T-helper 9 cell (primary cell): ENCODE measurements at places on chromosomes 7 and 10.

DNA sequence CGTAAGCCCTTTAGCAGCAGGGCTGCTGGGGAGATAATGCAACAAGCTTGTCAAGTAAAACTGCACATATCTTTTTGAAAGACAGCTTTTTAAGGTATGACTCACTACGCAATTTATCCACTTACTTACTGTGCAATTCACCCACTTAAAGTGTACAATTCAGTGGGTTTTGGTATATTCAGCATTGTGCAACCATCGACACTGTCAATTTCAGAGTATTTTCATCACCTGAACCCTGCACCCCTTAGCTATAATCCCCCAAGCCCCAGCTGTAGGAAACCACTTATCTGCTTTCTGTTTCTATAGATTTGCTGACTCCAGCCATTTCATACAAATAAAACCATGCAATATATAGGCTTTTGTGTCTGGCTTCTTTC, 168.0 kb downstream of the PTPN20 start:
- no peak for DNase-seq

- no peak for DNase-seq
These were observed 827.6 kb upstream of the AUTS2 start for GRCh38 chr7:68770649-68771048.

DNA sequence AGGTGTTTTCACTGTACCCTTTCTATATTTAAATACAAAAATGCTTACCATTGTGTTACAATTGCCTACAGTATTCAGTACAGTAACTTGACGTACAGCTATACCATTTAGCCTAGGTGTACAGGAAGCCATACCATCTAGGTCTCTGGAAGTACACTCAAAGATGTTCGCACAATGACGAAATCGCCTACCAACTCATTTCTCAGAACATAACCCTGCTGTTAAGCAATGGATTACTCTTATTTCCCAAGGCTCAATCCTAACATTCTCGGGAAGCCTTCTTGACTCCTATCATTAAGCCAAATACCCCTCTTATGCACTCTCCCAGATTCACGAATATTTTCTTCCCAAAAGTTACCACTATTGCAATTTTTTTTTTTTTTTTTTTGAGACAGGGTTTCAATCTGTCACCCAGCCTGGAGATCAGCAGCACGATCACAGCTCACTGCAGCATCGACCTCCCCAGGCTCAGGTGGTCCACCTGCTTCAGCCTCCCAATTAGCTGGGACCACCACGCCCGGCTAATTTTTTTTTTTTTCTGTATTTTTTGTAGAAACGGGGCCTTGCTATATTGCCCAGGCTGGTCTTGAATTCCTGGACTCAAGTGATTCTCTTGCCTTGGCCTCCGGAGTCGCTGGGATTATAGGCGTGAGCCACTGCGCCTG, 1.5 kb downstream of the CWF19L1 start:
- no peak for DNase-seq

- DNase-seq, result no peak
These were observed 14.4 kb upstream of the RBM20 start for GRCh38 chr10:110629680-110630191.

DNA sequence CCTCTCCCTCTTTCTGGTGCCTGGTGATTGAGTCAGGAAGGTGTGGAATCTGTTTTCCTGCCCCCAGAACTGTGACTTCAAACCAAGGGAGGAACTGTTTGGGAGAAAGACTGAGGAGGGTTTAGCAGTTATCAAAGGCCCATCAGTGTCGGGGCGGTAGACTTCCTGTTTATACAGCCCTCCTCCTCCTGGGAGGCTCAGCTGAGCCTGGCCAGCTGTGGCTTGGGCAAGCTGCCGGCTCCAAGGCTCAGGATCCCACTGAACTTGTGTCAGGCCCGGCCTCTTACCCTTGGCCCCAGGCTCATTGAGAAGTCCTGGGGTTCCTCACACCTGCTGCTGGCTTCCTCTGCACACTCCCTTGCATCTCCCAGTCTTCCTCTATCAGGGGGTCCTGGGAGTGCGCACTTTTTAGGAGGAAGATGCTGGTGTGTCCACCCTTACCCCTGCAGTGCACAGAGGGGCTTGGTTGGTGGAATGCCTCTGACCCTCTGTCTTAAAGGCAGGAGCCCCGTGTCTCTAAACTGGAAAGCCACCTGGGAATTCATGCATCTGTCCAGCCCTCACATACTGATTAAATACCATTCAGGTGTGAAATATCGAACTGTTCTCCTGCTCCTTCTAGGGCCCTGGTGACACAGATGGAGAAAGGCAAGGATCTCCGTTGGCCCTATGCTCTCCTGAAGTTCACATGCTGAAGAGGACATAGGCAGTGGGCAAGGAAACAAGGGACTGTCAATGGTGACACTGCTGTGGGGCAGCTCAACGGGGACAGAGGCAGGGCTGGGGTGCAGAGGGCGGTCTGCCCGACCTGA, 32.4 kb downstream of the CXCL12 start:
- no peak for DNase-seq

GRCh38 chr10:107790271-107790670, 625.8 kb upstream of the SORCS1 start:
- DNase-seq, result no peak

DNA sequence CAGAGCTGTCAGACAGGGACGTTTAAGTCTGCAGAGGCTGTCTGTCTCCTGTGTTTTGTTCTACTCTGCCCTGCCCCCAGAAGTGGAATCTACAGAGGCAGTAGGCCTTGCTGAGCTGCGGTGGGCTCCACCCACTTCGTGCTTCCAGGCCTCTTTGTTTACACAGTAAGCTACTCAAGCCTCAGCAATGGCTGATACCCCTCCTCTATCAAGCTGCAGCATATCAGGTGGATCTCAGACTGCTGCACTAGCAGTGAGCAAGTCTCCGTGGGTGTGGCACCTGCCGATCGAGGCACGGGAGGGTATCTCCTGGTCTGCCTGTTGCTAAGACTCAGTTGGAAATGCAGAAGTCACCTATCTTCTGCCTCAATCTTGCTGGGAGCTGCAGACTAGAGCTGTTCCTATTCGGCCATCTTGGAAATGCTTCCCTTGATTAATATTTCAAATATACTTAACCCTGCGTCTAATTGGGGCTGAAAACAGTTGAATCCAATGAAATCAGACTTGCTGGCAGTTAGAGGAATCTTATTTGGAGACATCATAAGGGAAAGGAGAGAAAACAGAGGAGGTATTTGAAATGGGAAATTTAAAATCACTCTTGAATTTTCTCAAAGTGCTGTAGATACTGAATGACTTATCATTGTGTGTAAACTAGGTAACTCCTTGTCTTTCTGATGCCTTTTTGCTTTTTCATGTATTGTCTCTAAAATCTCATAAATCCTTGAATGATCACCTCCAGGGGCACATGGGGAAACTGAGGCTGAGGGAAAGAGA, 13.8 kb upstream of the CYP3A5 start:
- DNase-seq, result no peak

DNA sequence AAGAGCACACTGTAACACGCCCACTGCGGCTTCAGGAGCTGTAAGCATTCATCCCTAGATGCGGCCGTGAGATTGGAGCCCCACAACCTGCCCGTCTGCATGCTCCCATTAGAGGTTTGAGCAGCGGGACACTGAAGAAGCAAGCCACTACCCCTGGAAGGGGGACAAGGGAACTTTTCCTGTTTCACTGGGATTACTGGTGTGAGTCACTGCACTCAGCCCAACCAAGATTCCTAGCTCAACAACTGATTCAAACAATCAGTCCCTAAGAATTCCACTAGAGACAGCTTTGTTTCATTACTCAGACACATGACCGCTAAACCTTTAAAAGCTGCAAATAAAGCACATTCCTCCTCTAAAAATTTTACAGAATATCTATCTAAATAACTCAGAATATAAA, 69.8 kb downstream of the ORC5 start:
- no peak for DNase-seq

DNA sequence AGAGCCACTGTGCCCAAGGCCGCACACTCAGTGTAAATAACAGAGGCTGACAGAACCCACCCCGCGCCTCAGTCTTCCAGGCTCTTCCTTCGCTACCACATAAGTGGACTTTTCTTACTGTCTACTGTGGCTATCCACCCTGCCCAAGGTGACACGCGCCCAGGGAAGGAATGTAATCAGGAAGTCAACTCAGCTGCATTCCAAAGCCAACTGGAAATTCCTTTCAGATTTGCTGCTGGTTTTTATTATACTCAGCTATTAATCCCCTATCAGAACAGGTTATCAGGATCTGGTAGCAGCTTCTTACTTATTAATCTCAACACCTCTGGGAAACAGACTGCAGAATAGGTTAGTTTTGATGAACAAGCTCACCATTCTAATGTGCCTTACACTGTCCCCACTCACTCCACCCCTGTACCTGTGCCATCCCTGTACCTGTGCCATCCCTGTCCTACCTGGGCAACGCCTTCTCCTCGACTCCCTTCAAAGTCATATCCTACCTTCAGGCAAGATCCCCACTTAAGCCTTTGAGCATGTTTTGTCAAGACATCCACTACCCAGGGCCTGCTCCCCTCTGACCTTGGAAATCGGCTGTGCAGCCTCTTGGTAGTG, 90.7 kb downstream of the NHLRC2 start:
- DNase-seq, result no peak

GRCh38 chr10:15742836-15743235, 23.1 kb upstream of the ITGA8 start:
- DNase-seq, result no peak

DNA sequence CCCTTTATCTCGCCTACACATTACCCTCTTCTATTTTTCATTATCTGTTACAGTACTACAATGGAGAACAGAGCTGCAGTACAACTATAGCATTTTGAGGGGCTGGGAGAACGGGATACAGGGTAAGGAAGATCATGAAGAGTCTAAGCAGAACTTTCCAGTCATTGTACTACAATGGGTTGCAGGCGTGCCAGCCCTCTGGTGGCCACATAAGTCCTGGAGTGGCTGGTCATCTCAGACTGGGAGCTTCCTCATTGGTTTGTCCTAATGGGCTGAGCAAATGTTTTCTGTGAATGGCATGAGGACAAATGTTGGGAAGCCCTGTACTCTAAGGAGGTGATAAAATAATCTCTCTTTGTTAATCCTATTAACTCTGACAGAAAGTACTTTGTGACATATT, 33.0 kb downstream of the TMEM106B start:
- DNase-seq, result no peak

DNA sequence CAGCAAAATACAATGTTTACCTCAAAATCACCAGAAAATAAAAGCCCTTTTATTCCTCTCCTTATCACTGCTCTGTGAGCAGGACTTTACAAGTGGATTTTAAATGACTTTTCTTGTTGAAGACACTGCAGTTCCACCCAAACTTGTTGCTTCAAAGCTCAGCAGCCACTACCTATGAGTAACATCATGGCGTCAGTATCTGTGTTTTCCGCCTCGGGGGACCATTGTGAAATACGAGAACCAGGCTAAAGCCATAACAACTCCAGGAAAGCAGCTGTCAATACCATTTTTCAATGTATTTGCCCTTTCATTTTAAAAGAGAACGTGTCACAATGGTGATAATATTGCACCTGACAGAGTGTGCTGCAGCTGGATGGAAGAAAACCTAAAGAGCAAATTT, 284.0 kb upstream of the RNF32 start:
- DNase-seq, result no peak

- DNase-seq, result no peak
These were observed 61.9 kb downstream of the SGMS1 start for GRCh38 chr10:50561816-50562215.

DNA sequence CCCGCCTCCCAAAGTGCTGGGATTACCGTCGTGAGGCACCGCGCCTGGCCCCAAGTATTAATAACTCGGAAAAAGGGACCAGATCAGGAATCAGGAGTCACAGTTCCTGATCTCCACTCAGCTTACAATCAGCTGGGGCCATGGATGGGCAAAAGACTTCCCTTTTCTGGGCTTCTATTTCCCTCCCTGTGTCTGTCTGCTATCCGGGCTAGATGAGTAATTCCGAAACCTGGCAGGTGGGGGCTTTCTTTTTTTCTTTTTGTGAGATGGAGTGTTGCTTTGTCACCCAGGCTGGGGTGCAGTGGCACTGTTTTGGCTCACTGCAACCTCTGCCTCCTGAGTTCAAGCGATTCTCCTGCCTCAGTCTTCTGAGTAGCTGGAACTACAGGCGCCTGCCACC, 11.6 kb downstream of the RPS24 start:
- no peak for DNase-seq
